ENCODE measurements at places on chromosomes 1 and 21. TPM values are rescaled to one million over a fixed set of nuclear protein-coding genes. Genes with fewer than 3 reads are reported as not detected.

The TMIGD3 gene
- 0.96 TPM for polyA plus RNA-seq

The NUDT4B gene
- 1.8 TPM for polyA plus RNA-seq

DNA sequence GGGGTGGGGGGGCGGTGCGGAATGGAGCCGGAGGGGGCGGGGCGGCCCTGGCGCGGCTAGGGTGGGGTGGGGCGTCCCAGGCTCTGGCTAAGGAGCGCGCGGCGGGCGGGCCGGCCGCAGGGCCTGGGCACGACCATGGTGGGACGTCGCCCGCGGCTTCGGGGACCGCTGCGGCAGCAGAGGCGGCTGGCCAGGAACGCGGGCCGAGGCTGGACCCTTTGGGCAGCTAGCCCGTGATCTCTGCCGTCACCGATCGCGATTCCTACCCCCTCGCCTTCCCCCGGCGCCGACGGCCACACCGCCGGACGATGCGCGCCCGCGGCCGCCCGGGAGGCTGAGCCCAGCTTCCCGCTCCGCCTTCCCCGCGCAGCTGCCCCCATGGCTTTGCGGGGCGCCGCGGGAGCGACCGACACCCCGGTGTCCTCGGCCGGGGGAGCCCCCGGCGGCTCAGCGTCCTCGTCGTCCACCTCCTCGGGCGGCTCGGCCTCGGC lies at the start of gene MAP3K21:
TSS of gene MAP3K21 (plus strand) at position 74 of the 491 bp plus-strand sequence. CDS start at position 379, 305 bp downstream.
- DNase-seq, result no peak

- DNase-seq, result no peak
These were observed 4.1 kb downstream of the CSF1 start for GRCh38 chr1:109914587-109915240.

DNA sequence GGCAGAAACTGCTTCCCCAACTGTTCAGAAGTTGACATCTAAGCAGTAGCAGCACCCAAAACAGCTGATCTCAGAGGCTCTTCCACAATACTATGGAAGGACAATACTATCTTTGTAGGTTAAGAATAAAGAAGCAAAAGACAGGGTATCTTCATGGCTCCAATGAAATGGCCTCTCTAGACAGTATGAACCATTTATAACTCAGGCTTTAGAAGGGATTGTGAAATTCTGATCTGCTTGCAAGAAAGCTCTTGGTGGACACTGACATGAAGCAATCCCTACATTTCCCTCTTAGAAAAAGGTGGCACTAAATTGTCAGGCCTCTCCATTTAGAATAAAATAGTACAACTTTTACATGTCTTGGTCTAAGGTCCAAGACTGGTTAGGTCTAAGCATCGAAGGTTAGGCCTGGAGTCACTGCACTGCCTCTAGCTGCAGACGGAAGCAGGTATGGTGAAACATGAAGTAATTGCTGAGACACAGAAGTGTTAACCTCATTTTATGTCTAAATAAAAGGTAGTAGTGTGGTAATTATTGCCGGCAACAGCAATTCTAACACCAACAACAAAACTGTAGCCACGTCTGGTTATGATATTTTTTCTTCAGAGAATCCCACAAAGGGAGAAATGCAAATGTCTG lies 50.6 kb upstream of the HP1BP3 start:
- DNase-seq, result no peak

GRCh38 chr1:228430243-228430642 lies 13.6 kb upstream of the TRIM17 start:
- DNase-seq, result no peak

DNA sequence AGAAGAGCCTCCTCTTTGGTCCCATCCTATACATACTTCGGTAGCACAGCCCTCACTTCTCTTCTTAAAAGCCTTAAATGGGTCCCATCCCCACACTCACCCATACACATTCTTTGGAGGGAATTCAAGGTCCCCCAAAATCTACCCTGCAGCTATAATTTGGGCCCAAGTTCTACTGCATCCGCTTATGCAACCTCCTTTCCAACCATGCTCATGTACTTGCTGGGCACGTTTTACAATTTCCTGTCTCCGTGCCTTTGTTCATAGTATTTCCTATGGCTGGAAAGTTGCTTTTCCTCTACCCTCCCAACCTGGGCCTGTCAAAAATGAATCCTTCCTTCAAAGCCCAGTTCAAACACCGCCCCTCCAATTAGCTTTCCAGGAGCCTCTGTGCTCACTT lies 99.7 kb downstream of the SLC45A1 start:
- DNase-seq, result no peak

DNA sequence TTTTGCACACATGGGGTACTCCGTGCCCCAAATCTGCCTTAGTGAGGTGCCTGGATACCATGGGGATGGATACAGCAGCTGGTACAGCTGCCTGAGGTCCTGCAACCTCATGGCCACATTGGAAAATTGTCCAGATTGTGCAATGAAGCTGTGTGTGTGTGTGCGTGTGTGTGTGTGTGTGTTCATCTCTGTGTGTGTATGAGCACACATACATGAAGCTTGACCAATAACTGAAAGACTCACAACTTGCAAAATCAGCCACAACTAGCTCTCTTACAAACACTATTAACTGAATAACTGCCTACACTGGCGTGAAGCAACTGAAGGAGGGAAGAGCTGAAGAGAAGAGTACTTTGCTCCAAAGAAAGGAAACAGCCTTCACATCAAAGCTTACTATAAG lies 78.1 kb downstream of the ERG start:
- DNase-seq, result no peak

GRCh38 chr1:41473738-41474362 lies 10.6 kb downstream of the EDN2 start:
- no peak for DNase-seq

GRCh38 chr1:18282851-18283600 lies 175.4 kb downstream of the IGSF21 start:
- peak; percentile 51 for DNase-seq

DNA sequence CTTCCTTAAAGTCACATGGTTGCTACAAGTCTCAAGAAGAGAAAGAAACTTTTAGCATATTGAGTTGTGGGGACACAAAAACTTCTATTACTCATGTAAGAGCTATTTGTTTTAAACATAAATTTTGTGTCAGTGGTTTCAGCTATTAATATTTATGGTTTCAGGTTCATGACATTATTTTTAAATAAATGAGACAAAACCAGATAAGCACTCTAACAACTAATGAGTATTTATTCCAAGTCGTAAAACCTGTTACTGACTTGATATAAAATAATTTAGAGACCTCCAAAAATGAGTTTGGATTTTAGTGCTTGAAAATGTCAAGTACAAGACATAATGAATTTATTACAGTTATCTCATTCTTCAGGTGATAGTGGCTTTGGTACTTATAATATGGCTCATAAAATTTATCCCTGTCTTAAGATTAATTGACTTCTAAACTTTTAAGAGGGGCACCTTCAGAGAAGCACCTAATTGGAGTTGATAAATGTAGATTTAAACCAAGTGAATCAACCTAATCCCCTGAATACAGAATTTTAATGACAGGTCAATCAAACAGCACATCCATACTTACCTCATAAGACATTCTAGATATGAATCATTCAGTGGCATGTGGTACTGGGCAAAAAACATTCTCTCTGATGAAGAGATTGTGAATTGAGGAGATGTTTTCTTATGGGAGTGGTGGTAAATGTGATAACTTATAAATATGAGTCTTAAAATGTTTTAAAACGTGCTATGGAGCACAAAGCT lies 167.7 kb upstream of the PTGFR start:
- DNase-seq, result no peak

DNA sequence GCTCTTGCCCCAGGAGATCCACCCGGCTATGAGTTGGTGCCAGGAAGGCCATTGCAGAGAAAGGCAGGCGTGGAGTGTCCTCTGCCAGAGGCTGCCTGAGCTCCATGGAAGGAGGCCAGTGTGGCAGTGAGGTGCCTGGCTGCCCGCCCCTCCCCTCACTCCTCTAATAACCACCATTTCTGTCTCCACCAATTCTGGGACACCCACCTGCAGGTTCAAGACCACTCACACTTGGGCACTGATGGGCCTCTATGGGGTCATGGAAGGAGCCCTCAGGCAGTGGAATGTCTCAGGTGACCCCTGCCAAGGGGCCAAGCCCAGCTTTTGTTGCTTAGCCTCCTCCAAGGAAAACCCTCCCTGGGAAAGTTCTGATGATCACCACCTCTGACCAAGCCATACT lies 731.6 kb downstream of the MATN1 start:
- no peak for DNase-seq

DNA sequence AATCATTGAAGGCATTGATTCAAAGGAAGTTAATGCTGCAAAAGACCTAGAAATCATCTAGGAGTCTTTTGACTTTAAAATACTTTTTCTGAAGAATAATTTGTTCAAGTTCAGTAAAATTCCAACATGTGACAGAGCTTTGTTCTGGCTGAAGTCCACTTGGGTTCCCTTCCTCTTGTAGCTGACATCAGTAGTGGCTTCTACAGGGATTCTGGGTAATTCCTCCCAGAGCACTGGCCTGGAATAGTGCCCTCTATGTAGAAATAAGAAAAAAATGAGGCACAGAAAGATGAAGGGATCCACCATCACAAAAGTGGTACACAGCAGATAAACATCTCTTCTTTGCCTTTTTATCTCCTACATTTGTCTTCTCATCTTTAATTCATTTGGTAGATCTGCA lies 548.1 kb downstream of the LTN1 start:
- no peak for DNase-seq

DNA sequence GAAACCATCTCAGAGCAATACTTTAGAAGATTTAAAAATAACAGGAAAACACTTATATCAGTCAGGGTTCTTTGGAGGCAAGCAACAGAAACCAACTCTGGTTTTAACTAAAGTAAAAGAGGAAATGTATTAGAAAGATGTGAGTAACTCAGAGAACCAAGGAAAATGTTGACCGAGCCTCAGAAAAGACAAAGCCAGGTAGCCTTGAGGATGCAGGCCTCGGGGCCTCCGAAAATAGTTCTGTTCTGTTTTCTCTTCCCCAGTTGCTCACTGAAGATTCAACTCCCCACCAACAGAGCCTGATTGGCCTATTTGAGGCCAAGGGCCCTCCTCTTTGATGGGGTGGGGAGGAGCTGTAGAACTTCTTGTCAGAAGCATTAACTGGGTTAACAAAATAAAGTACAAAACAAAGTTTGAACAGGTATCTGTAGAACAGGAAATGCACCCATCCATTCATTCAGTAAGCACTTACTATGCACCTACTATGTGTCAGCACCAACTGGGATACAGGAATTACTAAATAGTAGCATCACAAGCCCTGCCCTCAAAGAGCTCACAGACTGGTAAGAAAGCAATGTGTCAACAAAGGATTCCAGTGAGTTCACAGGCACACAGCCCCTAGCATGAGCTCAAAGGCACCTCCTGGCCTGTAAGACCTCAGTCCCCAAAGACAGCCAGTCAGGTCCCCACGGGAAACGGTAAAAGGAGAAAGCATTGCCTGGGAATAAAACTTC lies 12.6 kb downstream of the SLAMF8 start:
- no peak for DNase-seq

DNA sequence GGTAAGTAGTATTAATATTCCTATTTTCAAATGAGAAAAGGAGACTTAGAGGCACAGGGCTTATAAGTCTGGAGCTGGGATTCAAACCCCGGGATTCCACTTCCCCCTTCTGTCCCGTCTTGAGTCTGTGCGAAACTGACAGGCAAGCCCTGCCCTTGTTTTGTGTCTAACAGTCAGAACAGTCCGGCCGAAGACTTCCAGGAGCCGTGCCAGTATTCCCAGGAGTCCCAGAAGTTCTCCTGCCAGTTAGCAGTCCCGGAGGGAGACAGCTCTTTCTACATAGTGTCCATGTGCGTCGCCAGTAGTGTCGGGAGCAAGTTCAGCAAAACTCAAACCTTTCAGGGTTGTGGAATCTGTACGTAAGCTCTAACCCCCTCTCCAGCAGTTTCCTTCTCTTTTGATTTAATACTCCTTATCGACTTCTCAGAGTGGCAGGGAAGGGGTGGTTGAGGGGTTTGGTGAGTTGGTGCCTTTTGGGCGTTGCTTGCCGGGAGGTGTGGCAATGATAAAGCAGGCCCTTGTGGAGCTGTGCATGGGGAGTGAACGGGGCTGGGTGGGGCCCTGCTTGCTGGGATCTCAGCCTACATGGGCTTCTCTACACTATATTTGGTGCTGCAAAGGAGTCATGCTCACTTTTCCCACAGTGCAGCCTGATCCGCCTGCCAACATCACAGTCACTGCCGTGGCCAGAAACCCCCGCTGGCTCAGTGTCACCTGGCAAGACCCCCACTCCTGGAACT lies 29.4 kb downstream of the IL6R start:
- no peak for DNase-seq

DNA sequence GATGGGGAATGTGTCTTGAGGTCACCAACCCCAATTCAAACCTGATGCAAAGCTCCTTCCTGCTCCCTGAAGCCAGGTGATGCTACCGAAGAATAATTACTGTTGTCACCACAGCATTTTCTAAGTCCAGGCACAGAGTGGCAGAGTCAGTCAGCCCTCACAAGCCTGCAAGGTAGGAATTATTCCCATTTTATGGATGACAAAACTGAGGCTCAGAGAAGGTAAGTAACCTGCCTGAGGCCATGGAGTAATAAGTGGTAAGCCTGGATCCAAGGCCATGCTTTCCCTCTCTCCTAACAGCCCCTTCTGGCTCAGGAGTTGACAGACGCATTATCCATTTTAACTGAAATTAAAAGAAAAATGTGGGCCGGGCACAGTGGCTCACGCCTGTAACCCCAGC lies 23.0 kb downstream of the CTNNBIP1 start:
- no peak for DNase-seq

DNA sequence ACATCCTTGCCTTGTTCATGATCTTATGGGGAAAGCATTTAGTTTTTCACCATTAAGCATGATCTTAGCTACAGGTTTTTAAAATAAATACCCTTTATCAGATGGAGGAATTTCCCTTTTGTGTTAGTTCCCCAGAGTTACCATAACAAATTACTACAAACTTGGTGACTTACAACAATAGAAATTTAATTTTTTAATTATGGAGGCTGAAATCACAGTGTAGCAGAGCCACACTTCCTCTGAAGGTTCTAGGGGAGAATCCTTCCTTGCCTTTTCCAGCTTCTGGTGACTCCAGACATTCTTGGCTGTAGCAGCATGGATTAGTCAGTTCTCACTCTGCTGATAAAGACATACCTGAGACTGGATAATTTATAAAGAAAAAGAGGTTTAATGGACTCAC lies 18.5 kb downstream of the MIGA1 start:
- no peak for DNase-seq

DNA sequence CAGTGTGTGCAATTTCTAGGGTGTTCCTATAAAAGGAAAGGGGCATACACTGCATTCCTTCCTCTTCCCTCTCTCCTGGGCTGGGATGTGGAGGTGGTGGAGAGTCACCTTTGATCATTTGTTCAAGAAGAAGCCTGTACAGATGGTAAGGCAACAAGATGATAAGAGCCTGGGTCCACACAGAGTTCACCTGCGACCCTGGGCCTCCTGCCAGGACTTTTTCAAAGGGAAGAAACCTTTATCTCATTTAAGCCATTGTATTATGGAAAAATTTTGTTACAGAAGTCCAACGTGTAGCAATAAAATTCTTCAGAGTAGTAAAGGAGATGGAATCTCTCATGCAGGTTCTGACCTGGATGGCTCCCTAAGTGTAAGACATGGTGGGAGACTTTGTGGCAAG lies 189.1 kb downstream of the MIS18A start:
- no peak for DNase-seq

DNA sequence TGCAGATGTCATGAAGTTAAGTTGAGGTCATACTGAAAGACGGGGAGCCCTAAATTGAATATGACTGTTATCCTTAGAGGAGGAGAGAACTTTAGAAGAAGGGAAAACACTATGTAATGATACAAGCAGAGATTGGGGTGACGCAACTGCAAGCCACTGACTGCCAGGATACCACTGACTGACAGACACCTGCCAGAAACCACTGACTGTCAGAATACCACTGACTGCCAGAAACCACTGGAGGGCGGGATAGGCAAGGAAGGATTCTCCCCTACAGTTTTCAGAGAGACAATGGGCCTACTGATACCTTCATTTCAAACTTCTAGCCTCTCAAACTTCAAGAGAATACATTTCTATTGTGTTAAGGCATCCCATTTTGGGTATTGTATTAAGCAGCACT lies 388.7 kb downstream of the USH2A start:
- DNase-seq, result no peak

Measured in left kidney (tissue), 8 donors.